ENCODE measurements at places on chromosomes 4 and X. TPM values are rescaled to one million over a fixed set of nuclear protein-coding genes. Genes with fewer than 3 reads are reported as not detected.
A peak's percentile ranks its signal among the peaks of the same experiment; 100 is the strongest.

- no peak for DNase-seq
- H3K4me1 ChIP-seq: no peaks in the 10 kb centered on the region
- no peak overlapping the region for H3K27ac ChIP-seq
- no peaks in the 10 kb centered on the region for H3K27me3 ChIP-seq
- no peak overlapping the region for H3K4me3 ChIP-seq
These were observed 32.1 kb downstream of the CCKAR start for GRCh38 chr4:26458157-26458561.

DNA sequence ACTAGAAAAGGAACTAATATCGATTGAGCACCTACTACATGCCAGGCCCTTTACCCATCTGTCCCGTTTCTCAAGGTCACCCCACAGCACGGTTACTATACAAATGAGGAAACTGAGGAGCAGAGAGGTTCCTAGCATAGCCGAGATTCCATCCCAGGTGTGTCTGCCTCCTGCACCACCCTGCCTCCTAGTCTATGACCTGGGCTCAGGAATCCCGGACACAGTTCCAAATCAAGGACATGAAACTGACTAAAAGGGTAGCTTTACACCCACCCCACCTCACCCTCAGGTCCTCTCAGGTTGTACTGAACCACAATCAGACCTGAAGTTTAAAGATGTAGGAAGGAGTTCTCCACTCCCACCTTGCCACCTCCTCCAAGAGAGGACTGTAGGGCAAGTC lies 55.6 kb downstream of the APBB2 start:
- peaks cover 15% of the 10 kb centered on the region for H3K4me1 ChIP-seq
- H3K27ac ChIP-seq: no peak overlapping the region
- no peak for DNase-seq
- no peak overlapping the region for H3K4me3 ChIP-seq
- H3K36me3 ChIP-seq: no peaks in the 10 kb centered on the region

- no peak overlapping the region for H3K27ac ChIP-seq
- no peak overlapping the region for H3K4me3 ChIP-seq
- DNase-seq: no peak
- H3K27me3 ChIP-seq: no peaks in the 10 kb centered on the region
These were observed 81.2 kb upstream of the PRSS48 start for GRCh38 chr4:151195801-151196200.

DNA sequence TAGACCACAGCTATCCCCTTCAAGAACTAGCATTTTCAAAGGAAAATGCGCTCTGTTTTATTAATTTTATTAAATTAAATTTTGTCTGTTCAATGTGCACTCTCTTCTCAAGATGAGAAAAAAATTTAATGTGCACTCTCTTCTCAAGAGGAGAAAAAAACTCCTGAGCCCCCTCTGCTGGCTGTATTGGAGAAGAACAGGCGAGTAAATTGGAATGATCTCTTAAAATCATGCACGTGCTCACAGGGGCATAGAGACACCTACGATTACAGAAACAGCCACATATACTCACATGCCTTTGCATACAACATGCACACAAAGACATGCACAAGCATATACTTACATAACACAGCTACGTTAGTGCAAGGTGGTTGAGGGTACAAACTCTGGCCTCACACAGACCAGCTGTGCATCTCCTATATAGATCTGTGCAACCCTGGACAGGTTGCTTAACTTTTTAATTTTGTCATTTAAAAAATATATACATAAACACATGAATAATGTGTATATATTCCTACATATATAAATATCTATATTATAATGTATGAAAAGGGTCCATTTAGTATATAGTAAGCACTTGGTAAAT lies 176.2 kb upstream of the CXorf66 start:
- H3K27ac ChIP-seq: no peak overlapping the region
- H3K36me3 ChIP-seq: no peaks in the 10 kb centered on the region
- H3K4me3 ChIP-seq: no peak overlapping the region
- peaks cover 7% of the 10 kb centered on the region for H3K27me3 ChIP-seq
- DNase-seq: peak; percentile 19

DNA sequence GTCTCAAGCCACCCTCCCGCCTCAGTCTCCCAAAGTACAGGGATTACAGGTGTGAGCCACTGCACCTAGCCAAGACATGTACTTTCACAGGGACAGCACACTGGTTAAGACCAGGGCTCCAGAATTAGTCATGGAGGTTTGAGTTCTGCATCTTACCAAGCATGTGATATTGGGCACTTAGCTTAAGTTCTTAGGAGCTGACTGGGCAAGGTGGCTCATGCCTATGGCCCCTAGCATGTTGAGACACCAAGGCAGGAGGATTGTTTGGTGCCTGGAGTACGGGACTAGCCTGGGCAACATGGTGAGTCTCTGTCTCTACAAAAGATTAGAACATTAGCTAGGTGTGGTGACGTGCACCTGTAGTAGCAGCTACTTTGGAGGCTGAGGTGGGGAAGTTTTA lies 2.6 kb upstream of the TMEM192 start:
- DNase-seq: no peak
- no peaks in the 10 kb centered on the region for H3K36me3 ChIP-seq
- H3K4me1 ChIP-seq: peaks cover 9% of the 10 kb centered on the region
- no peak overlapping the region for H3K27ac ChIP-seq
- no peaks in the 10 kb centered on the region for H3K27me3 ChIP-seq

GRCh38 chr4:77156912-77157858 lies at the start of gene CCNG2:
CCNG2 (plus strand) TSS chr4:77157207; CDS start chr4:77158533, 1,326 bp downstream.
- peak; percentile 83 for DNase-seq
- H3K4me3 ChIP-seq: peak within 1 kb of the TSS; percentile 97
- H3K4me1 ChIP-seq: peaks cover 28% of the 10 kb centered on the region

DNA sequence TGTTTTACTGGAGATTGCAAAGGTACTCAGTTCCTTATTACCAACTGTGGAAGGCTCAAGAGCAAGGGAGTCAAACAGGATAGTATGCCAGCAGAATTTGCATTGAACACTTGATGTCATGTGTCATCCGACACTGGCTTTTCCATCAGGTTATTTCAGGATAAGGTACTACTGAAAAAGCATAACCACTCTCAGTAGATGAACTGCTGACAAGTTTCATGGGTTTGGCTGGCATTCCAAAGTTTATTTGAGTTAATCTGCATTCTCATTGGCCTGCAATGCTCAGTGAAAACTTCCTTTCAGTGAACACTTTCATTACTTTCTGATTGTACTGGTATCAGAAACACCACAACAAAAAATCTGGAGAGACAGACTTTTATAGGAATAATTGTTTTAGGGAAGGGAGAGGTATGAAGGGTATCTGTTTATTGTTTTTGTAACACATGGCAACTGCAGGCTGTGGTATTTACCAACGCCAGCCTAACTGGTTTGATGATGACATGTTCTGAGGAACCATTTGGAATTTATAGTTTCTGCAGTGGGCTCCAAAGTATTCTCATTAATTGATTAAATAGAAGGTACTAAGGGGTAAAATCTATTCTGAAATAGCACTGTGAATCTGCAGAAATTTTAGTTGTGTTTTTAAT lies 345.7 kb upstream of the NR3C2 start:
- no peaks in the 10 kb centered on the region for H3K4me1 ChIP-seq
- H3K4me3 ChIP-seq: no peak overlapping the region
- DNase-seq: no peak
- no peak overlapping the region for H3K27ac ChIP-seq

- no peak for DNase-seq
- H3K27me3 ChIP-seq: no peaks in the 10 kb centered on the region
- H3K4me3 ChIP-seq: no peak overlapping the region
- no peaks in the 10 kb centered on the region for H3K36me3 ChIP-seq
These were observed 539.8 kb upstream of the SLIT2 start for GRCh38 chr4:19711871-19712270.

DNA sequence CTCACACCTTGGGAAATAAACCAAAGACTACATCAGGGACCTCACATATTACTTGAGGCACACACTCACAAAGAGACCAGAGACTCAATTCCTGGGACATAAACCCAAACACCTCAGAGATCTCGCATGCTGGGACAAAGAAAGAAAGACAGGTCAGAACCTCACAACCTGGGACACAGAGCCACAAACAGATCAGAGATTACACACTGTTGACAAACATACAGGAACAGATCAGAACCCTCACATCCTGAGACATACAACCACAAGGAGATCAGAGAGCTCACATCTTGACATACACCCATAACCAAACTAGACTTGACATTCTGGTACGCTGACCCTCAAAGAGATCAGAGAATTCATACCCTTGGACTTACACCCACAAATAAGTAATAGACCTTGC lies 17.3 kb downstream of the SUV39H1 start:
- H3K4me3 ChIP-seq: no peak overlapping the region
- no peaks in the 10 kb centered on the region for H3K36me3 ChIP-seq
- no peak for DNase-seq
- H3K27me3 ChIP-seq: peaks cover 4% of the 10 kb centered on the region
- H3K4me1 ChIP-seq: no peaks in the 10 kb centered on the region
- H3K27ac ChIP-seq: no peak overlapping the region

DNA sequence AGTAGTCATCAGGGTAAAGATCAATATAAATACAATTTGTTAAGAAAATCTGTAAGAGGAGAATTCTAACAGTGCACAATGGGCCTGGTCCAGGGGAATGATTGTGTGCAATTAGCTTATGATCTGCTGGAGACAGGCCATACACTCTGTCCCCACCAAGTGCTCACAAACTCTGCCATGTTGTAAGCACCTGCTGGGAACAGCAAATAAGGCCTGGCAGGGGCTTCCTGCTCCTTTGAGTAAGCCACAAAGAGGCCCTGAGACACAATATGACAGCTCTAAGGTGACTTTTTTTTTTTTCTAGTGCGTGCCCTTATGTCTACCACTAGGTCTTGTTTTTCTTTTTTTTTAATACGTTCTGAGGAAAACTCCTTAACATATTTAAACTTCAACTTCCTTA lies 866.3 kb upstream of the PCDH7 start:
- no peaks in the 10 kb centered on the region for H3K36me3 ChIP-seq
- no peak overlapping the region for H3K27ac ChIP-seq
- DNase-seq: no peak
- no peak overlapping the region for H3K4me3 ChIP-seq

- DNase-seq: no peak
- H3K4me3 ChIP-seq: no peak overlapping the region
- H3K27me3 ChIP-seq: no peaks in the 10 kb centered on the region
- no peak overlapping the region for H3K27ac ChIP-seq
- H3K4me1 ChIP-seq: no peaks in the 10 kb centered on the region
These were observed 1041.0 kb upstream of the TENM3 start for GRCh38 chr4:181202240-181202639.

GRCh38 chr4:152458801-152459302 lies 77.0 kb downstream of the FBXW7 start:
- H3K4me3 ChIP-seq: no peak overlapping the region
- H3K36me3 ChIP-seq: no peaks in the 10 kb centered on the region
- H3K27ac ChIP-seq: no peak overlapping the region

GRCh38 chr4:145404761-145405160 lies 76.9 kb upstream of the SMAD1 start:
- no peaks in the 10 kb centered on the region for H3K36me3 ChIP-seq
- no peak overlapping the region for H3K4me3 ChIP-seq
- H3K27me3 ChIP-seq: no peaks in the 10 kb centered on the region
- H3K27ac ChIP-seq: no peak overlapping the region
- no peak for DNase-seq

- no peak for DNase-seq
- no peak overlapping the region for H3K27ac ChIP-seq
- no peaks in the 10 kb centered on the region for H3K36me3 ChIP-seq
- H3K27me3 ChIP-seq: no peaks in the 10 kb centered on the region
- H3K4me1 ChIP-seq: peaks cover 78% of the 10 kb centered on the region
These were observed 66.8 kb downstream of the GAB1 start for GRCh38 chr4:143403553-143403820.

- H3K36me3 ChIP-seq: no peaks in the 10 kb centered on the region
- H3K27me3 ChIP-seq: no peaks in the 10 kb centered on the region
- DNase-seq: no peak
- H3K27ac ChIP-seq: no peak overlapping the region
These were observed 102.3 kb upstream of the GRIA3 start for GRCh38 chrX:123081776-123082175.

DNA sequence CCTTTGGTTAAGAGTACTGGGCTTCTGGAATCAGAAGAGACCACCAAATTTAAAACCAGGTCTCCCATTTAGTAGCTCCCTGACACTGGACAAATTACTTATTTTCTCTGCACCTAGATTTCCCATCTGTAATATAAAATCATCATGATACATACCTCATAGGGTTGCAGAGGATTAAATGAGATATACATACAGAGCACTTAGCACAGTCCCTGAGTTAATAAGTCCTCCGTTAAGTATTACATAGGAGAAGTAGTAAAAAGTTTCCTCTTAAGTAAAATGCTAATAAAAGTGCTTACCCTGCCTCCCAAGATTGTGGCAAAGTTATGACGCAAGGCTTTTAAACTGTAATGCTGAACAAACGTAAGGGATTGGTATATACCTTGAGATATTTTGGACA lies 539 bp upstream of the CHIC1 start:
- peak overlapping the region; percentile 75 for H3K27ac ChIP-seq
- H3K4me1 ChIP-seq: no peaks in the 10 kb centered on the region
- peak overlapping the region; percentile 26 for H3K4me3 ChIP-seq
- H3K36me3 ChIP-seq: no peaks in the 10 kb centered on the region
- H3K27me3 ChIP-seq: no peaks in the 10 kb centered on the region

GRCh38 chr4:155769090-155769489 lies 10.3 kb downstream of the GUCY1B1 start:
- no peaks in the 10 kb centered on the region for H3K4me1 ChIP-seq
- no peaks in the 10 kb centered on the region for H3K36me3 ChIP-seq
- DNase-seq: no peak
- H3K4me3 ChIP-seq: no peak overlapping the region
- H3K27me3 ChIP-seq: no peaks in the 10 kb centered on the region

DNA sequence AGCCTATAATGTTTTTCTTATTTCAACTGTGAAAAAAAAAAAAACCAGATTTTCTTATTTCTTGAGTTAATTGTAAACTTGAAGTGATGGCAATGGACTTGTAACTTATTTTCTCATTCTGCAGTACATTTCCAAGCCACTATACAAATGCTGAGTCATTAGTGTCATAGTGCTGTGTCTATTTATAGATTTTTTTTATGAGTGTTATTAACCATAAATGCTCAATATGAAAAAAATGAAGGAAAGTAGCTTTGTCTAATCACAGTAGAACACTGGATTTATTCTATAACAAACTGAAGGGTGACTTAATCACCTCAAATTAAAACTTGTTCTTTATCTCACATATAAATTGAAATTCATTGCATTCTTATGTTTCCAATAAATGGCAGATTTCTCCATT lies 718.6 kb downstream of the CCSER1 start:
- H3K27me3 ChIP-seq: no peaks in the 10 kb centered on the region
- H3K4me3 ChIP-seq: no peak overlapping the region
- no peak overlapping the region for H3K27ac ChIP-seq
- DNase-seq: no peak
- no peaks in the 10 kb centered on the region for H3K36me3 ChIP-seq

GRCh38 chr4:96459105-96459504 lies 619.2 kb downstream of the PDHA2 start:
- H3K36me3 ChIP-seq: no peaks in the 10 kb centered on the region
- no peak for DNase-seq
- no peaks in the 10 kb centered on the region for H3K27me3 ChIP-seq
- no peak overlapping the region for H3K4me3 ChIP-seq

The PRDM5 gene
- total RNA-seq: 15.5 TPM

The MEPE gene
- not detected for total RNA-seq

The RAI2 gene
- 15.4 TPM for total RNA-seq

The TXK gene
- 2.0 TPM for total RNA-seq

The PPBP gene
- not detected for total RNA-seq

The NLRP2B gene
- total RNA-seq: not detected

The CNKSR2 gene
- total RNA-seq: 1.6 TPM

The ADH1C gene
- 3.4 TPM for total RNA-seq

The NOP14 gene
- 31.3 TPM for total RNA-seq

The CLGN gene
- total RNA-seq: 1.8 TPM

The SLC34A2 gene
- not detected for total RNA-seq

The IL21 gene
- total RNA-seq: not detected
